ENCODE measurements at places on chromosomes 13 and 19.

GRCh38 chr13:57632276-57633140 lies 964 bp downstream of the PCDH17 start:
- DNase-seq, result no peak

- no peak for DNase-seq
Measured at GRCh38 chr13:98821372-98822224, 69.1 kb upstream of the SLC15A1 start.

DNA sequence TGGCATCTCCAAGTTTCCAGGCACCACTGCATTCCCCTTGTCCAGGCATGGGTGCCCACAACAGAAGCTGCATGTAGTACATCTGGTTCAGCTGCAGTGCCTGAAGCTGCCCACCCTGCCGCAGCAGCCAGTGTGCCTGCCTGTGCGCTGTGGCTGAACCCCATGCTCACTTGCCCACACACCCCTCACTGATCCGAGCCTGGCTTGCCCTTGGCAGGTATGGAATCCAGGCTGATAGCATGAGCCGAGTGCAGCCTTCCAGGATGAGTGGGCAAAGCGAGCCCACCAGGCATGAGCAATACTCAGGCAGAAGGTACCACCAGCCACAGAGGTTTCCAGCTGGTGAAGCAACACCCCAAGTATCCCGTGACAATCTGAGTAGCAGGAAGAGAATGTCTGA lies 280.3 kb upstream of the KLF12 start:
- DNase-seq, result no peak

DNA sequence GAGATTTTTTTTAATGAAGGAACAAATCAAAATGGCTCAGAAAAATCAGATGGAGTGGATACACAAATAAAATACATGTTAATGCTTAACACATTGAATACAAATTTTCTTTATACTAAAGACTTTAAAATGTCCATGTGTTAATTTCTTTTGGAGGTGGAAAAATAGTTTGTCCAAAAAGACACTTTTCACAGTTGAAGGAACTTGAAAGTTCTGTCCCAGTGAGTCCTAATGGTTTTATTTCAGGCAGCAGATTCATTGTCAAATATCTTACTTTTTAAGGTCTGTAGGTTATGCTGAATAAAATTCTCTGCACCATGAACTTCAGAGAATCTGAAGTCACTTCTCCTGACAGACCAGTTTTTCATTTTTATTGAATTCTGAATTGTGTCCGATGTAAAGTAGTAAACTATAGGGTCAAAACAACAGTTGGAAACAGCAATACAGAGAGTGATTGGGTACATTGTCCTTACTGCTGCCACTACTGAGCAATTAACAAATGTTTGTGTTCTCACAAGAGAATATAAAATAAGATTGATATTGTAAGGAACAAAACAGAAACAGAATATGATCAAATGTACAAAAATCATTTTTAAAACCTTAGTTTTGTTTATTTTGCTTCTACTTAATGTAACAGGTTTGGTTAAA lies 1.6 kb downstream of the LPAR6 start:
- no peak for DNase-seq

DNA sequence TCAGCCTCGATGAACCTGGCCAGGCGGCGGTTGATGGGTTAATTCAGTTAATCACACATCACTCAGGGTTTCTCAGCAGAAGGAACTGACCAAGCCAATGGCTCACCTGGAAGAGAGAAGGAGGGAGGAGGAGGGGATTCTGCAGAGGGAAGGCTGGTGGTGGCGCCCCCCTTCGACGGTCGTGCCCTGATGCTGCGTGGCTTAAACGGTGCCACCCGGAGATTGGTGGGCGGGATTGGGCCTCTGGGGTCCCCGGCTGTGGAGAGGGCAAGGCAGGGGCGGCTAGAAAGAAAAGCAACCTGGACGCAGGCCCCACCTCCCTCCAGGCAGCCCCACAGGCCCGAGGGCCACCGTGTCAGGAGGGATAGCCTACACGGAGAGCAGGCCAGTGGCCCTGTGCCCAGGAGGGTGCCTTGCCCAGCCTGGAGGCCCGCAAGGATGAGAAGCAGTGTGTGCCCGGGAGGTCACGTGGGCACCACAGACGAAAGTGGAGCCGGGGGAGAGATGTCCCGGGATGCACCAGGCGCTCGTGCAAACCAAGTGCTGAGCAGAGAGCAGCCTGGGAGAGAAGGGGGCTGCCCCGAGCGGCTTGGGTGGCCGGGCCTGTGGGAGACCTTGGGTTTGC lies 16.0 kb downstream of the CSNK1G2 start:
- no peak for DNase-seq

GRCh38 chr19:6215701-6216235 lies 64.0 kb downstream of the MLLT1 start:
- no peak for DNase-seq

DNA sequence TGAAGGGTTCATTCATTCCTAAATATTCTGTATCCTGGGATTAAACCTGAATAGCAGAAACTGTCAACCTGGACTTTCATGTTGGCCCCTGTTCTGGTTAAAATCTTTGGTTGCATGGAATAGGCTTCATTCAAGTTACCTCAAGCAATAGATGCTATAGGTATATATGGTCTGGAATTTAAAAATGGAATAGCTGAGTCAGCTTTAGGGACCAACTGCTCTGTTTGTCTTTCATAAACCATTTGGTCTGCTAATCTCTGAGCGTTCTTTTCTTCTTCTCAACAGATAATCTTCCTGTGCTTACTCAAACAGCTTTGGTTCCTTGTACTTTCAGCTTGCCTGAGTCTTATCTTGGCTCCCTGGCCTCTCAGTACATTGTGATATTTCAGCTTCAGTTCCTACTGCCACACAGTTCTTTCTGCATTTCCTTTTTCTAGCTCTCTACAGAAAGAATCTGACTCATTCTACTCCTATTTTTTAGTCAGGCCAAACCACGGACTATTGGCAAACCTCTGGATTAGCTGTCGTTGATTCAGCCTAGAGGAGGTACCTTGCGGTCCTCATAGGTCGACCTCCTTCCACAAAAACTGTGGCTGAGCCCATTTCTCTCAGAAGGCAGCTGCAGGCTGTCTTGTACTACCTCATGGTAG lies 35.9 kb upstream of the MAB21L1 start:
- no peak for DNase-seq

DNA sequence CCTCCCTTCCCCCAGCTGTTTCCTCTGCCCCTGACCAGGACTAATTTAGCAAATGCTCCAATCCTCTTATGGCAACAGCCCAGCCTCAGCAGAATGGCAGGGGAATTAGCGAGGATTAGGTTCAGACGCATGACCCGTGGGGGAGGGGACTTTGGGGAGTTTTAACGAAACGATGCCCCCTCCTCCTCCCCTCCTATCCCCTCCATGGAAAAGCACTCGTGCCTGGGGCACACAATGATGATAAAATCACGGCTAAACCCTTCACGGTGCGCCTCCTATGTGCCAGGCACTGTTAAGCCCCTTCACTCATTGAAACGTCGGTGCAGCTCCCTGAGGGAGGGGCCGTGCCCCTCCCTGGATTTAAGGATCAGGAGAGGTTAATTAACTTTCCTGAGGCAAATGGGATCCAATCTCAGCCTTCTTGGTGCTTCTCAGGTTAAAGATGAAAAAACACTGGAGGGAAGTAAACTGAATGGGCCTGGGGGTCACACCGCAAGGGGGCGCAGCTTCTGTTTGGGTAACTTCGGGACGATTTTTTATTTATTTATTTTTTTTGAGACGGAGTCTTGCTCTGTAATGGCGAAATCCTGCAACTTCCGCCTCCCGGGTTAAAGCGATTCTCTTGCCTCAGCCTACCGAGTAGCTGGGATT lies 10.1 kb upstream of the TPRX2 start:
- DNase-seq, result no peak

- DNase-seq, result no peak
Measured at GRCh38 chr19:8233370-8233769, 24.2 kb downstream of the CERS4 start.

DNA sequence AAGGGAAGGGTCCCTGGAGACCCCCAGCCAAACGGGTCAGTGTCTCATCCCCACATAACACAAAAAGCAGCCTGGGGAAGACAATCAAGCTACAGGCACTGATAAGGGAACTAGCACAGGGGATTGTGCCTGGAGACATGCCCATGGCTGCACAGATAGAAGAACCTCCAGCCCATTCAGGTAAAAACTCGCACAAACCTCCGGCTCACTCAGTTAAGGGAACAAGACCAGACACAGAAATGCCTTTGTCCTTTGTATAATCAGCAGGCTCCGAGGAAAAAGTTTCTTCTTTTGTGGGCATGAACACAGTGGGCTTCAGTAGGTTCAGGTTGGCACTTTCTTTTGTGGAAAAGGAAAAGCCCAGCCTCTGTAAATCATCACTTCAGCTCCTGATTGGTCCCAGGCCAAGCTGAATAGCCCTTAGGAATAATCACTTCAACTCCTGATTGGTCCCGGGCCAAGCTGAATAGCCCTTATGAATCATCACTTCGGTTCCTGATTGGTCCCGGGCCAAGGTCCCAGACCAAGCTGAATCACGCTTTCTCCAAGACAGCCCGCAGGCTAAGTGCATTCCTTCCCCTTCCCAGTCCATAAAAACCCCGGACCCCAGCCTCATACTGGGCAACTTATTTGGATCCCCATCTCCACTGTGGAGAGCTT lies 5.0 kb upstream of the ZNF230 start:
- DNase-seq, result no peak

GRCh38 chr13:79593641-79594275 lies 112.8 kb downstream of the NDFIP2 start:
- DNase-seq, result no peak

DNA sequence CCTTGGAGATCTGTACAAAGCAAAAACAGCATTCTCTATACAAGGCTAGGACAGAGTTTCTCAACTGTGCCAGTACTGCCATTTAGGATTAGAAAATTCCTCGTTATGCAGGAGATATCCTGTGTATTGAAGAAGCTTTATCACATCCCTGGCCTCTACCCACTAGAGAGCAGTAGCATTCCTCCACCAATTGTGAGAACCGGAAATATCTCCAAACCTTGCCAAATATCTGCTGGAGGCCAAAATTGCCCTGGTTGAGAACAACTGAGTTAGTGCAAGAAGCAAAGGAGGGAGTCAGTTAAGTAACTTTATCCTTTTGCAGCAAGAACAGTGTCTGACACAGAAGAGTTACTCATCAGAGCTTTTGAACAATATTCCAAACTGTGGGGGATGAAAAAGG lies 16.2 kb upstream of the FREM2 start:
- no peak for DNase-seq

DNA sequence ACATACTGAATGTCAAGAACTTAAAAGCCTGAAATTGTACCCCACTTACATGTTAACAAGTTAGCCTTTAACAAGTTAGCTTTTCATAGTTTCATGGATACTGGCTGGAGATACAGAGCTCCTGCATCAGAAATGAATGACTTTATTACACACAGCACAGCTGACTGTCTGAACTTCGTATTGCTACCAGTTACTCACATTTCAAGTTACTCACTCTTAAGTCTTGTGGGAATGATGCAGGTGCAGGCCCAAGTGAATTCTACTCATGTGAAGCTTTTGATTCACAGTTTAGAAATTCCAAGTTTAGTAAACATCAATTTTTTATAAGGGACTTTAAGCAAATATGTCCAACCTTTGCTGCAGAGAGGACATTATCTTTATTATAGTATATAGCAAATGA lies 762.2 kb upstream of the PRR20A start:
- DNase-seq, result no peak

GRCh38 chr13:99958406-99959126 lies 13.0 kb downstream of the ZIC5 start:
- no peak for DNase-seq

DNA sequence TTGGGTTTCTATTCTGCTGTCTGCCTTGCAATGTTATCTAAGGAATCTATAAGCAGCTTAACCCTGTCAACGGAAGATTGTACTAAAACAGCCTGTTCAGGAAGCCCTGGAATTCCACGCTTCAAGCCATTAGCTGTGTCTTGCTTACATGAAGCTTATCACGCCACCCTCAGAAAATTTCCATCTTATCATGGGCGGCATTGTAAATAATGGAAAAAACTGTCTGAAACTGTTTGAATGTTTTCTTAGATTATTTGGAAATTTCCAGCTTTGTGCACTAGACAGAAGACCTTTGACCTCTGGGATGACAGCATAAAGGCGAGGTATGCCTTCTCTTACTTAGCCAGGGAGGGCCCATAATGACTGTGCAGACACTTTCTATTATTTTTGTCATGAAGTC lies 319.7 kb downstream of the KCNRG start:
- DNase-seq, result no peak

- no peak for DNase-seq
Measured at GRCh38 chr13:107942030-107942617, 273.2 kb downstream of the LIG4 start.

GRCh38 chr19:13958043-13958442 lies 5.7 kb downstream of the DCAF15 start:
- no peak for DNase-seq

DNA sequence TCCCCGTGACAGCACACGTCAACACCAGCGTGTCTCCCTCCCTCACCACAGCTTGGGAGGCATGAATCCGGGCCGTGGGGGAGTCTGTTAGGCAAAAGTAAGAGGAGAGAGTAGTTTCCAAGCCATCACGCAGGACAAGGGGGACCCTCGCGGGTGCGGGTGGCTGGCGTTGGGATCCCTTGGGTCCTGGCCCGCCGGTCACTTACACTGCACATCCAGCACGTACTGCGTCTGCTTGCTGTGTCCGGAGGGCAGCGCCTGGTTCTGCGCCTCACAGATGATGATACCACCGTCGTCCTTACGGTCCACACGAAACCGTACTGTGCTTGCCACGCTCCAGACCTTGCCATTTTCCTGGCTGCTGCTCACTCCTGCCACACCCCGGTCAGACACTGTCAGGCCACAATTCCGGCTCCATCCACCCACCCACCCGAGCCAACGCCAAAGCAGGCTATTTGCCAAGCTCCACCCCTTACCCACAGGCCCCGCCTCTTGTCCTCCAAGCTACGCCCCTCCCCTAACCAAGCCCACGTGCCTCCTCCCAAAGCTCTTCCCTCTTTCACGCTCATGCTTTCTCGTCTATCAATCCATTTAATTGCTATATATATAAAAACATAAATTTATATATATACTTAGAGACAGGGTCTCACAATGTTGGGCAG lies 6.6 kb upstream of the ZNF428 start:
- DNase-seq, result no peak

GRCh38 chr19:49849433-49850220 lies 1.3 kb upstream of the PTOV1 start:
- DNase-seq, result no peak

Data from NCI-H1105 treated with DMSO at 0.1 percent for 48 hours (cell line).